ENCODE measurements at places on chromosomes 2 and 18.

DNA sequence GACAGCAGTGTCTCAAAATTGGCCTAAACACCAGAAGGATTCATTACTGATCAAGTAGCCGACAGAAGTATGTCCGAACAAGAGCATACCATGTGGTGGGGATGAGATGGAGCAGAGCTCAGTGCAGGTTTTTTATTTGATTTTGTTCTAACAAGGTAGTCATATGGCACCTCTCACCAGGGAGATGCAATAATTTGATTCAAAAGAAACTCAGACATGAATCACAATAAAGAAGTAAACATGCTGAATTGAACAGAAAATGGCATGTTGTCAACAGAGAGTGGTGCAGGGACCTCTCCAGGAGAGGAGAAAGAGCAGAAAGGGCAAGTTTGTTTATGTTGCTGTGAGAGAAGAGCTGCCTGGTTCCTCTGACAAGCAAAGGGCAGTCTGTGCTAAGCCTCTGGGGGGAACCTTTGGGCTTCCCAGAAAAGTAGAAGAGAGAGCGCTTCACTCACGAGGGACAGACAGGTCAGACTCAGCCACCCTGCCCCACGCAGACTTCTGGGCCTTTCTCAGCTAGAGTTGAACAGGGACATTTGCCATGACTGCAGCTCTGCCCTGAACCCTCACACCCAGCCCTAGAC, 351.3 kb upstream of the RAB12 start:
- no peaks in the 10 kb centered on the region for H3K4me1 ChIP-seq
- DNase-seq, result no peak
- no peaks in the 10 kb centered on the region for H3K27me3 ChIP-seq
- H3K4me3 ChIP-seq, result no peak overlapping the region
- no peak overlapping the region for H3K27ac ChIP-seq

DNA sequence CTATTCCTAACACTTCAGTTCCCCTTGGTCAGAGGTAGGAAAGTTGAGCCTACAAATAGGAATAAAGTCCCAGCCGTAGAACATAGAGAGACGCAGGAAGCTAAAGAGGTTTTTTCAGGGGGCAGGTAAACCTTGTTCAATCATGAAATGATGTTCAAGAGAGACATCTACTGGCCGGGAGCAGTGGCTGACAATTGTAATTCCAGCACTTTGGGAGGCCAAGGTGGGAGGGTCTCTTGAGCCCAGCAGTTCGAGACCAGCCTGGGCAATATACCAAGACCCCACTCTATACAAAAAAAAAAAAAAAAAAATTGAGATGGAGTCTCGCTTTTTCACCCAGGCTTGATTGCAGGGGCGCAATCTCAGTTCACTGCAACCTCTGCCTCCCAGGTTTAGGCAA, 66.7 kb upstream of the DNAJC10 start:
- H3K27ac ChIP-seq, result no peak overlapping the region
- no peaks in the 10 kb centered on the region for H3K4me1 ChIP-seq
- H3K27me3 ChIP-seq, result no peaks in the 10 kb centered on the region
- H3K4me3 ChIP-seq, result no peak overlapping the region
- no peak for DNase-seq

GRCh38 chr18:77071711-77072292, 60.8 kb downstream of the MBP start:
- H3K36me3 ChIP-seq, result no peaks in the 10 kb centered on the region
- DNase-seq, result no peak
- H3K27ac ChIP-seq, result peak overlapping the region; percentile 81
- no peaks in the 10 kb centered on the region for H3K4me1 ChIP-seq

DNA sequence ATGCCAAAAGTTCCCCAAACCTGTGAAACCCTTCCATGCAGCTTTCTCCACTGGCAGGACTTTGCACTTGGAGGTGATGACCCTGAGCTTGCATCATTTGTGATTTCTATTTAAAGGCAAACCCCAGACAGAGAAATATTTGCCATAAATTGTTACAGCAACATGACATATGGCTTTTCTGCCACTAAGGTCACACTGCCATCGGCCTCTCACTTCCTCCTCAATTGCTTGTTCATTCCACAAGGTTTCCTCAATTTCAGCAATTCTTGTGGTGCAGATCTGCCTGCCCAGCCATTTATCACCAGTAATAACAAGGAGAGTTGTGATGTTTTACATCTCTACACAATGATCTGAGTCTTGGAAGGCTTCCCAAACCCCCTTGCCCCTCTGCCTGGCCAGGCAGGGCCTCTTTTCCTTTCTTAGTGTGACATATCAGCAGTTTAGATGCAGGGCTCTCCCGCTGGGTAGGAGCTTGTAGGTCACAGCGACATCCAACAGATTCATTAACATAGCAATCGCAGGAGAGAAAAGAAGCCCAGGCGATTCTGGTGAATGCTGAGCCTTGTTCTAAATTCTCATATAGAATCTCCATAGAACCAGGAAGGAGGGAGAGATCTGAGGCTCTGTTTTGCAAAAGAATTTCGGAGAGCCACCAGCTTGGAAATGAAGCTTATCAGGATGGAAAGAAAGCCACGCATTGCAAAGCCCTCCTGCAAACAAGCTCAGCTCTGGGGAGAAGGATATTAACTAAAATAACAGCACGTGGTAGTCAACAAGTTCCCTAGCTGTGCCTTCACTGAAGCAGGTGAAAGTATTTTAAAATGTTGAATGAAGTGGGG, 46.7 kb upstream of the ITGA6 start:
- H3K36me3 ChIP-seq, result no peaks in the 10 kb centered on the region
- no peaks in the 10 kb centered on the region for H3K27me3 ChIP-seq
- no peak for DNase-seq
- H3K4me1 ChIP-seq, result no peaks in the 10 kb centered on the region
- no peak overlapping the region for H3K4me3 ChIP-seq

DNA sequence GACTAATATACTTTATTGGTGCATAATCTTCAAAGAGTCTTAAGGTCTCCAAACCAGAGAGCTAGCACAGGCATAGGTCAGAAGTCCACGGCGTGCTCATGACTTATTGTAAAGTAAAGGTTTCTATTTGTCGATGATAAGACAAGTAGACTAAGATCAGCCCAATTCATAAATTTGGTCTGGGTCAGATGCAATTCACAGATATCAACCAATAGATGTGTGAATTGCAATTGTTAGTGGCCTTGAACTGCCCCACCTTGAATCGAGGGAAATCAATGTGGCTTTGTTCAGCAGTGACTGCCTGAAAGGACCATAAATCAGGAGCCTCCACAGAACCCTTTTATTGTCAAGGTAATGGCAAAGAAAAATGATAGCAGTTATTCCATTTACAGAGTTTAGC, 39.1 kb upstream of the CPS1 start:
- DNase-seq, result no peak
- no peak overlapping the region for H3K27ac ChIP-seq
- H3K27me3 ChIP-seq, result no peaks in the 10 kb centered on the region

- no peaks in the 10 kb centered on the region for H3K27me3 ChIP-seq
- H3K36me3 ChIP-seq, result no peaks in the 10 kb centered on the region
- no peak overlapping the region for H3K27ac ChIP-seq
- H3K4me1 ChIP-seq, result peaks cover under 1% of the 10 kb centered on the region
- DNase-seq, result no peak
These were observed 6.7 kb downstream of the COA5 start for GRCh38 chr2:98601532-98602132.

All from uterus (tissue), 4 donors.